ENCODE measurements at places on chromosomes 3 and 15.

DNA sequence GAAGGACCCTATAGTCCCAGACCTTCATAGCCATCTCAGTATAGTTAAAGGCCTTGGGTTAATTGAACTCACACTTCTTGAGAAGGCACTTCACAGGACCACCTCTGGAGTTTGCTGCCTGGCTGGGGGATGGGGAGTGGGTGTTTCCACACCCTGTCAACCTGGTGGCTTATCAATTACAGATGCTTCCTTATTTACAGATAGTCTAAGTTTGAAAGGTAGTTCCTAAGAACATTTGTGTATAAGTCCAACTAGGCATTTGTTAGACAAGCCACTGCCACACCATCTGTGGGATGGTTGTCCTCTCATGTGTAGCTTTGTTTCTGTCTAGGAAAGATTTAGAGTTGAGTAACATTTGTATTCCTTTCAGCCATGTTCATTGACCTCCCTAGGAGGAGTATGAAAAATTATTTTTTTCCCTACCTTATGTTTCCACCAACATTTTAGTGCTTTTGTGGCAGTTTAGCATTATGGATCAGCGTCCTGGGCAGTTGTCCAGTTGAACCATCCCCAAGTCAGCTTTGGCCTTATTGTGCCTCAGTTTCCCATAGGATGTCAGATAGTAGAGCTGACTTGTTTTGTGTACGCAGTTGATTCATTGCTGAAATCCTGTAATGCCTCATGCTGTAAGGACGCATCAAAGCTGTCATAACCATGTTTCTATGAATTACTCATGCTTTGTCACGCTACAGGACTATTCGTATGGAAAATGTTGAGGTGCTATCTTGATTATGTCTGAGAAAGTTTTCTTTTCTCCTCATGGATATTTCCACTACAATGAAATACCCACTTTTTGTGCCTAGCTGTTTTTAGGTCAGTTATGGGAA, 21.2 kb upstream of the SIAH2 start:
- DNase-seq, result no peak

- DNase-seq, result peak; percentile 7
Observed at GRCh38 chr15:56598991-56599390, 134.1 kb upstream of the MNS1 start.

DNA sequence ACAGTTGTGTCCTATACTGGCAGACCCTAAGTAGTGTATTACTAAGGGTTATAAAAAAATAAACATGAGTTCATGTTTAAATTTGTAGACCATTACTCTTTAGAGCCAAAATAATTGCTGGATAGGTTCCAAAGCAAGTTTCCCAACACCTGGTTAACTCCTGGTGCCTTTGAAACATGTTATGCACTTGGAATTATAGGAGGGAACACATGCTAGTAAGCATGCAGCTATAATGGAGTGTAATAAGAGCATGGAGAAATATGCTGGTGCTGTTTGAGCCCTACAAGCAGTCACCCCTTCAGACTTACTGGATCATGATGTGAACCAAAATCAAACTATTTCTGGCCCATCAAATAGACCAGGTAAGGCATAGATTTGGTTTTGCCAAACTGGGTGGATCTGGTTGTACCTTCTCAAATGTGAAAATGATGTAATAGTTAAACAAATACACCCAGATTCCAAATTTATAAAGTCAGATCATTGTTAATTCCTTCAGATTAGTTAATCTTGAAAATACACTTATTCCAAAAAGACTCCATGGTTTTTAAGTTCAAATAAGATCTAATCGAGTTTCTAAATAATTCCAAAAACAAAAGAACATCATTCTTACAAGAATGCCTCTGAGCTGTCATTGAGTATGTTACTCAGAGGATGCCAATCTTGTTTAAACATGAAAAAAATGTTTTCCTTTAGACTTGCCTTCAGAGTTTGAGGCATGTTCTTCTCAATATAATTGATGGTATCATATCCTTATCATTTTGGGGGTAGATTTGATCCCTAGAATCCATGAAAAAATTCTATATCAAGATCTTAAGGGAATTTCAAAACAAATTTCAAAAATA, 69.3 kb downstream of the LRRC28 start:
- no peak for DNase-seq

DNA sequence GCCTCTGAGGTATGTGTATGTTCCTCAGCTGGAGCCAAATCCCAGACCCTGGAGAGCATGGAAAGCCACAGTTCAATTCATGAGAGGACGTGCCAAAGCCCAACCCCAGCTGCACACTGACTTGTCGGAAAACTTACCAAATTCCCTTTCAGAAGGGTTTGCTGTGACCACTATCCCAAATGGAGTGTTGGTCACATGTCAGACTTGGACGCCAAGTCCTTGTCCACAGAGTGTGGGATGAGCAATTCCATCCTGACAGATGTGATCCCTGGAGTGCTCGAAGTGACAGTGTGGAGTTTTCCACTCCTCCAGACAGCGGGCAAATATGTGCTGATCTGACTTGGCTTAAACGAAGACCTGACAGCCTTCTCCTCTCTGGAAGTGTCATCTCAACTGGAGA, 71.2 kb downstream of the RORA start:
- DNase-seq, result no peak

DNA sequence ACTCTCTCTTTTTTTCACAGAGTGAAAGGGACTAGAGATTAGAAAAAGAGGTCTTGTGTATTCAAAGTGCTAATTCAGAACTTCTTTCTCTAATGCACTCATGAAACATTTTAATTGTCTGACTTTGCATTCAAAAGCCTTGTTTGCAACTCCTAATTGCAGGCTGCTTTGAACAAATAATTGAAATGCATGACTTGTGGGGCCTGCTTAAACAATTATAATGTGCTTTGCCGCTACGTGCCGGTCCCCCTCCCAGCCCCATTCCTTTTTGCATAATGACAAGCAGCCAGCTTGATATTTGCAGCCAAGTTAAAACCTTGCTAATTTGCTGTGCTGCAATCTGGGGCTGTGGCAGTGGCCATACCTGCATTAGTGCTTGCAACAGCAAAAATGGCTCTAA, 114.5 kb downstream of the FOXB1 start:
- DNase-seq, result no peak

- no peak for DNase-seq
Observed at GRCh38 chr3:59777667-59778077, 727.8 kb upstream of the CFAP20DC start.

- DNase-seq, result peak; percentile 4
Observed at GRCh38 chr15:86163816-86164215, 84.1 kb downstream of the AGBL1 start.

Data from kidney capillary endothelial cell (primary cell).